Stimulated activated CD8-positive, alpha-beta memory T cell treated with anti-CD3 and anti-CD28 coated beads, Interleukin-4, amount 100 ng/mL, for 48 hours (primary cell): ENCODE measurements at places on chromosomes 6 and 20.

- no peak for DNase-seq
Observed at GRCh38 chr6:5776104-5776503, 230.6 kb downstream of the NRN1 start.

GRCh38 chr6:11288065-11288464, 55.6 kb upstream of the NEDD9 start:
- DNase-seq: no peak

- no peak for DNase-seq
Observed at GRCh38 chr6:35044145-35044745, 96.9 kb downstream of the TCP11 start.

DNA sequence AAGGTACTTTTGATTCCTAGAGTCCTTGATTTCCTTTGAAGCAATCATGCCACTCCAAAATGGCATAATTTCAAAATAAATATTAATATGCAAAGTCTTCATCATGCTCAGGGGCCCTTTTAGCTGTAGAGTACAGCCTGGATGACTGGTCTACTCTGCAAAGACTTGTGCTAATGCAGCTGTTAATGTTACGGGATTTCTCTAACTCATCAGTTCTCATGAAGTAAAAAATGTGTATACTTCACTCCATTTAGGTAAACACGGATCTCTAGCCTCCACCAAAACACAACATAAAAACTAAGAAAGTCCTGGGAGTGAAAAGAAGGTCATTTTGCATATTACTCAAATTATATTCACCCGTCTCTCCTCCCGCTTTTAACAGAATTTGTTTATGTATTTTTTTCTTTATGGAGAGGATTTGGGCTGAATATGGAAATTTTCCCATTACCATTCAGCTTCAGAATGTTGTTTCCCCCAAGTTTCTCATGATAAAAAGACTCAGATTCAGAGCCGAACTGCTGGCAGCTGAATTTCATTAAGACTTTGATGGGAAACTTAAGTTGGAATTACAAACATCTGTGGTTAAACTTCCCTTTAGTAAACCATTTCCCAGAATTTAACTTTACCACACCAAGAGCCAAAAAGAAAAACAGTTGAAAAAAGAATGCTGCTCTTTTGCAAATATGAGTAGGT, 8.7 kb downstream of the LAMA4 start:
- DNase-seq: no peak

- DNase-seq: no peak
Observed at GRCh38 chr20:57543754-57544153, 17.2 kb upstream of the PCK1 start.

GRCh38 chr6:65123521-65123920, 583.5 kb downstream of the EYS start:
- DNase-seq: no peak

DNA sequence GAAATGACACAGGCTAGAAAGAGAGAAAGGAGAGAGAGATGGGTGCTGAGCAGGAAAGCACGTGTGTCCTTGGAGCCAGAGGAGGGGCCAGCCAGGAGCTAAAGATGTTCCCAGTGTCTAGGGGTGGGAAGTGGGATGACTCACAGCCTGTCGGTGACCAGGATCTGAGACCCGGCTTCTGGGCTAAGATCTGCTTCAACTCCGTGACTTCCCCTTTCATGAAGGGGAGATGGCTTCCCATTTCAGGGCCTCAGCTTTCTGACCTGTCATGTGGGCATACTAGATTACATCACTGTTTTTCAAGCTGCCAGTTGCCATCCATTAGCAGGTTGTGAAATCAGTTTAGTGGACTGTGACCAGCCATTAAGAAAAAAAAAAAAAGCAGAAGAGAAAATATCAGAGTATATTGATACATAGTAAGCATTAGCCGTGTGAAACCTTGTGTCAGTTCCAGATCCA, 5.4 kb downstream of the TGM3 start:
- DNase-seq: no peak

DNA sequence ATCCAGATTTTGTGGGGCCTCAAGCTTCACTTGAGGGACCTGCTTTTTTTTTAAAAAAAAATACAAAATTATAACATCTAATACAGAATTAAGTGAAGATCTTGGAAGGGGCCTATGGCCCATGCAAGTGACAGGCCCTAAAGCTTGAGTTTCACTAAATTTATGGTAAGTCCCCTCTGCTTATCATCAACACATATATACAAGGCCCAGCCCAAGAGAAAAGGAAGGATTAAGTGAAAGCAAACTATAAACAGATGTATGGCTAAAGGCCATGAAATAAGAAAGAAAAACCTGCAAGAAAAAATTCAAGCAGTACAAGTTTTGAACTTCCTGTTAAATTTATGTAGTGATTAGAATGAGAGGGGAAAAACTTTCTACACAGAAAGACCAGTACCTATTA, 86.8 kb downstream of the CDC40 start:
- no peak for DNase-seq

- DNase-seq: no peak
Observed at GRCh38 chr6:3057063-3057770, 11.1 kb upstream of the RIPK1 start.
